Heart left ventricle (tissue), 16 donors: ENCODE measurements at places on chromosomes 1 and 21. TPM values are rescaled to one million over a fixed set of nuclear protein-coding genes. Genes with fewer than 3 reads are reported as not detected.

The RUNX3 gene
- total RNA-seq = 0.33 TPM

- no peak for DNase-seq
These were observed 269.0 kb downstream of the LTN1 start for GRCh38 chr21:28723646-28724045.

- DNase-seq = no peak
These were observed 23.9 kb downstream of the NFASC start for GRCh38 chr1:204894606-204895005.

GRCh38 chr1:210328746-210329503 lies at the start of gene HHAT:
Gene HHAT, plus strand, starts transcription at chr1:210328902. Its CDS starts 20,074 bp downstream, at chr1:210348976.
- peak; percentile 89 for DNase-seq

The GCSAML gene
- not detected for total RNA-seq
